Airway epithelial cell (primary cell): ENCODE measurements at places on chromosomes 16 and 17. TPM values are rescaled to one million over a fixed set of nuclear protein-coding genes. Genes with fewer than 3 reads are reported as not detected.

Gene WFIKKN1
- 0.14 and 0.21 TPM in 2 replicates for total RNA-seq

Gene PYY
- not detected in 2 replicates for total RNA-seq

Gene ZNF750
- total RNA-seq: 26.7 and 33.1 TPM in 2 replicates

Gene TMEM235
- not detected in 2 replicates for total RNA-seq

Gene MFAP4
- not detected in 2 replicates for total RNA-seq
